ENCODE measurements at places on chromosomes 5 and 9.

GRCh38 chr5:127608077-127608660, 40.7 kb upstream of the CTXN3 start:
- DNase-seq: no peak

DNA sequence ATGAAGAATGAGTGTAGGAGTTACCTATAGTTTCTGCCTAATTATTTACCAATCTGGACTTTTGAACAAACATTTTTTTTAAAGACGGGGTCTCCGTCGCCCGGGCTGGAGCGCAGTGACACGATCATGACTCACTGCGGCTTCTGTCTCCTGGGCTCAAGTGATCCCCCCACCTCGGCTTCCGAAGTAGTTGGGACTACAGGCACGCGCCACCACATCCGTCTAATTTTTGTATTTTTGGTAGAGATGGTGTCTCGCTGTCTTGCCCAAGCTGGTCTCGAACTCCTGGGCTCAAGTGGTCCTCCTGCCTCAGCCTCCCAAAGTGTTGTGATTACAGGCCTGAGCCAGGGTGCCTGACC, 1.5 kb downstream of the CTNNA1 start:
- peak; percentile 87 for DNase-seq

DNA sequence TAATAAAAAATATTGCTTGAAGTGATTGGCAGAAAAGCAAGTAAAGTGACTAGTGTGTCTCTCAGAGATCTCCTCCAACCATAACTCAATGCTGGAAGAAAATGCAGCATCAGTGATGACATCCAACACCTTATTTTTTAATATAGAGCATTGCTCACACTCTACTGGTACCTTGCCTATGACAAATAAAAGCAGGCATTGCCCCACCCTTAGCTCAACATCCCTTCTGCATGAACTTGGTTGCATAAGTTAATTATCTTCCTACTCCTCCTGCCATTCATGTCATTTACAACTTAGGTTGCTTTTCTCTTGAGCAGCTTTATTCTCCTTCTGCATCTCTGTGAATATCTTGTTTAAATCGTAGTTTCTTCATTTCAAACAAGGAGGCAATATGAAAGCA, 41.2 kb downstream of the FEM1C start:
- DNase-seq: no peak

GRCh38 chr9:133711428-133712220, 26.5 kb downstream of the SARDH start:
- DNase-seq: peak; percentile 29

GRCh38 chr5:113433071-113433470, 1.7 kb downstream of the TSSK1B start:
- DNase-seq: no peak

DNA sequence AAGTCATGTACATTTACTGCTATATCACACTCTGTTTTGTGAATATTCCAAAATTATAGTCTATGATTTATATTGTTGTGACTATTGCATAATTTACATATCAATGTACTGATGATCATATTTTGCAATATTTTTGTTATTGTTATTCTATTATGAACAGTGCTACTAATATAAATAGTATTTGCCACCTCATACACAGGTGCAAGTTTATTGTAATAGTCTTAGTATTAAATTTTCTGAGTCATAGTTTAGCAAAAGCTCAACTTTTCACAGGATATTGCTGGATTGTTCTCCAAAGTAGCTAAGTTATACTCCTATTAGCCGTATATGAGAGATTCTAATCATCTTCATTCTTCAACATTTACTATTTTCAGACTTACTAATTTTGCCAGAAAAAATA, 124.7 kb downstream of the TMC1 start:
- DNase-seq: no peak

DNA sequence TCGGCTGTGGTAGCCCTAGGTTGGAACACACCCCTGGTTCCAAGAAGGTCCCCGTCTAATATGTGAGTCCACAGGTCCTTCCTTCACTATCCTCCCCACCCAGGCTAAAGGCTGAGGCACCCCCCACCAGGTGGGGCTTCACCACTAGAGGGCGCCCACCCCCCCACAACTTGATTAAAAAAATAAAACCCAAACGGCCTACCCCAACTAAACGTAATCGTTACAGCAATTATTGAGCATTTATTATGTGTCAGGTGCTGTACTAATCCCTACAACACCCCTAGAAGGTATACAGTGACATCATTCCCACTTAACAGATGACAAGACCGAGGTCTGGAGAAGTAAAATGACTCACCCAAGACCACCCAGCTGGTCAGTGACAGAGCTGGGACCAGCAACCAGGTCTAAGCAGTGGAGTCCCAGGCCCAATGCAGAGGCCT, 65.0 kb downstream of the FGF18 start:
- DNase-seq: peak; percentile 40

DNA sequence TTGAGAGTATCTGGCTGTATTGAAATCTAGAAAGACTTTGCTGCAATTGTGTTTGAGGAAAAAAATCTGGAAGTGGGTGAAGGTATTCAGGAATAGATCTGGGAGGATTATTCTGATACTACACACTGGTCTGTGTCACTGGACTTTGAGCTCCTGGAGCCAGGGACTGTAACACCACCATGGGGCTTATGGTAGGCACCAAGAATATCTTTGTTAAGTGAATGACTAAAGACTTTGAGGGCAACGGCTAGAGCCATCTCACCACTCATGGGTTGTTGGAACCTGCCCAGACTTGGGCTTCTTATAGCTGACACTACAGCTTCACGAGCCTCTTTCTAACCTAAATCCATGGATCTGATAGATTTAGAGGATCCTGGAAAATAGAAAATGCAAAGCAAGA, 10.2 kb downstream of the NFX1 start:
- no peak for DNase-seq

DNA sequence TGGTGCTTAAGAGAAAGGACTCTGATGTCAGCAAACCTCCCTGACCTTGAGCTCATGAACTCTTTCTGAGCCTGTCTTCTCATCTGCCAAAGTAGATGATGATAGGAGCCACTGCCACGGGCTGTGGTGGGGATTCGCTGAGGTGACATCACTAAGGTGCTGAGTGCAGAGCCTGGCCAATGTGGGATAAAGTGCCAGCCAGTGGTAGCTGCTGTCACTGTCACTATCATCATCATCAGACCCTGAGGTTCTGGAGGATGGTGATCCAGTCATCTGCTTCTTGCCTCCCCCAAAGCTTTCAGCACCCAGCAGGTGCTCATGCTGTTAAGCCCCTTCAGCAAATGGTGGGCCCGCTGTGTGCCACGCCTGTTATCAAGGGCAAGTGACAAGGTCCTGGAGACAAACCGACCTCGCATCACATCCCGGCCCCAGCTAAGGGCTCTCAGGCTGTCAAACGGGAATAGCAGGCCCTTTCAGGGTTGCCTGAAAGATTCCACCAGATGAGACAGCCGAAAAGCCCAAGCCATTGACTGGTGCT, 6.4 kb downstream of the FPGS start:
- DNase-seq: no peak

GRCh38 chr9:110168486-110168885, 39.5 kb downstream of the C9orf152 start:
- no peak for DNase-seq

DNA sequence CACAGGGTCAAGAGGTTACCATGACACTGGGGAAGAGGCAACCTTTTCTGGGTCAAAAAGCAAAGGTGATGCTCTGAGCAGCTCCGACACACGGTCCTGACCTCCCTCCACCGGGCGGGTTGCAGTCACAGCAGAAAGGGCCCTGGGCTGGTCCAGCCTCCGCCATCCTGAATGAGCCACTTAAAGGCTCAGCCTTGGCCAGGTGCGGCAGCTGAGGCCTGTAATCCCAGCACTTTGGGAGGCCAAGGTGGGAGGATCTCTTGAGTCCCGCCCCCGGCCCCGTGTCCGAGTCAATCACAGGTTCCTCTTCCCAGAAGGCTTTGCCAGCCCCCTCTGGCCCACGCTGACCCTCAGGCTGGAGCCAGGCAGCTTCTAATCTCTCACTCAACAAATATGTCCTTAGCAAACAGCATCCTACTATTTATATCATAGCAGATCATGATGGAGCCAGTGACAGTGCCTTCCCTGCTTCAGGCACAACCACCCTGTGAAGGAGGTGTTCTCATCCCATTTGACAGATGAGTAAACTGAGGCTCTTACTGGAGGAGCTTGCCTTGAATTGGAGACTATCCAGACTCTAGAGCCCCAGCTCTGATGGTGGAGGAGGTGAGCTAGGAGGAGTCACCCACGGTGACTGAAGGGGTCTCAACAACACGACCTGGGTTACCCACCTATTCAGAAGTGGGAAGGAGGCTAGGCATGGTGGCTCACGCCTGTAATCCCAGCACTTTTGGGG, 79.1 kb downstream of the LRSAM1 start:
- DNase-seq: no peak

DNA sequence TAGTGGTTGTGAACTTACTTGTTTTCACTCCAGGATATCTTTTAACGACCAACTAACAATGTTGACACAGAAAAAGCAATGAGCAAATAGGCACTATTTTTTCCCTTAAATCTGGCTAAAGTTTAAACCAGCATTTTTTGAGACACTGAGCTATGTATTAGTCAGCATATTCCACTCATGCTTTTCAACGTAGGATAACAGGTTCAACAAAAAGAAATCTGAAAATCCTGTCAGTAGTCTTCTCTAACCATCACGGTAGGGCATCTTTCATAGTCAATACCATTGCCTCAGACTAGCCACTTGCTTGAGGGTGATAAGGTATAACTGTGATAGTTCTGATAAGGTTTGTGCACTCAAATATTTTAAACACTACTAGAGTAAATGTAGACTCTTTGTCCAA, 1177.3 kb upstream of the NUDT12 start:
- DNase-seq: no peak

DNA sequence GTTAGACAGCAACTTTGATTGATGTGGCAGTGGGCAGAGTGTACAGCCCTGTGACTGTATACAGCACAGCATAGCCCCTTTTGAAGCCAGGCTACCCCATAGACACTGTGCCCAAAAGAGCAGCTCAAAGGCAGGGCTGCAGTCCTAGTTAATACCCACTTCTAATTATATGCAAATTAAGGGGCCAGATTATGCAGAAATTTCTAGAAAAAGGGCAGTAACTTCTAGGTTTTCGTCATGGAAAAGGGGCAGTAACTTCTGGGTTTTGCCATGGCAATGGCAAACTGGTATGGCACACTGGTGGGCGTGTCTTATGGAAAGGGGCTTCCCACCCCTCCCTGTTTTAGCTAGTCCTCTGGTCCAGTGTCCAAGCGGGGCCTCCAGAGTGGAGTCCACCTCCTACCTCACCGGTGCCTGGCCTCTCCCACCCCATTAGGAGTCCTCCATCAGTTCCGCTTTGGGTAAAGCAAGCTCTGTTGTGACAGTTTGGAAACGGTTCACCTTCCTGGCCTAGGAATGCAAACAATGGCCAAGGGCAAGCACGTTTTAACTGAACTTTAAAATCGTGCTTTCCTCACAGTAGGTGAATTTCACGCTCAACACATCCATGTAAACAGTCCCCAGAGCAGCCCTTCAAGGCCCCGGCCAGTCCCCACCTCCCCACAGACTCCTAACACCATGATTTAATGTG, 5.6 kb downstream of the ADAMTS13 start:
- DNase-seq: no peak

GRCh38 chr9:1051210-1051583, 1.0 kb downstream of the DMRT2 start:
- DNase-seq: no peak

DNA sequence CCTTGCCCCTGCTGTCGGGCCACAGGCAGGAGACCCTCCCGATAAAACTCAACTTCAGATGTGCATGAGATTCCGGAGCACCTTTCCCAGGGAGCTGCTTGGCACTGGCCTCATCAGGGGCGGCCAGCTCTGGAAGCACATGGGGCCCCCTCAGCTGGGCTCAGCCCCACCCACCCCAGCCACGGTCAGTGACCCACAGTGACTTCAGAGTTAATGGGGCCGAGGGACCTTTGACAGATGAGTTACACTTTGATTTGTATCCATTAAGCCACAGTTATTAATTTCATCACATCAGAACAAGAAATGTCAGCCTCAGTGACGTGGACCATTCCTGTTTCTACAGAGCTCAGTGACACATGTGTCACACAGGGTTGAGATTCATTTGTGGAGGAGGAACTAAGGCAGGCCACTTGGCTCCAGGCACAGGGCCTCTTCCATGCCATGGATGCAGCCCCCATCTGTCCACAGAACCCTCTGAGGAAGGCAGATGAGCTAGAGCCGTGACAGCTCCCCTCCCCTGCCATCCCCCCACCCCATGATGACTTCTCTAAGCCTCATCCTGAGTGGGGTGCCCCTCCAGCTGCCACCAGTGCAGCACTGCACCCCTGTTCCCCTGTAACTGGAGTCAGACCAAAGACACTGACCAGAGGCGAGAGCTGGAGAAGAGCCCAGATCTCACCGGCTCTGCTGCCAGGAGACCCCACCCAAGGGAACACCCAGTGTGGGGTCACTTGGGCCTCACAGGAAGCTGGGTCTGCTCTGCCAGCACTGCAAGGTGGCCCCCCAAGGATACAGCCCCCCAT, 69.4 kb upstream of the ADAMTS2 start:
- DNase-seq: no peak

DNA sequence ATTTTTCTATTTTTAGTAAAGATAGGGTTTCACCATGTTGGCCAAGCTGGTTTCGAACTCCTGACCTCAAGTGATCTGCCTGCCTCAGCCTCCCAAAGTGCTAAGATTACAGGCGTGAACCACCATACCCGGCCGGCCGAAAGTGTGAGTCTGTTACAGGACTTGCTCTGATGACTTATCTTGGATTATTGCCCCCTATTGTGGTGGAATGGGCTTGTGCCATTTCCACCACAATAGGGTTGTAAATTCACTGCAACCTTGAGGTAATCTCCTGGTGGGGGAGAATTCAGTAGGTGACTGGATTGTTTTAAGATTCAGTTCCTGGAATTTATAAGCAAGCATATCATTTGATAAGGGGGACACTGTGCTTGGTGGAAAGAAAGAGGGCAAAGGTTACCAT, 15.0 kb upstream of the HMGCR start:
- peak; percentile 17 for DNase-seq

GRCh38 chr5:38556599-38557307, at the start of gene LIFR:
TSS of gene LIFR (minus strand) at chr5:38556646. CDS start at chr5:38530647, 25,999 bp downstream.
- peak; percentile 71 for DNase-seq

- DNase-seq: no peak
Observed at GRCh38 chr5:174271316-174271715, 225.8 kb downstream of the NSG2 start.

- no peak for DNase-seq
Observed at GRCh38 chr9:115114084-115114483, 3.9 kb downstream of the TNC start.

DNA sequence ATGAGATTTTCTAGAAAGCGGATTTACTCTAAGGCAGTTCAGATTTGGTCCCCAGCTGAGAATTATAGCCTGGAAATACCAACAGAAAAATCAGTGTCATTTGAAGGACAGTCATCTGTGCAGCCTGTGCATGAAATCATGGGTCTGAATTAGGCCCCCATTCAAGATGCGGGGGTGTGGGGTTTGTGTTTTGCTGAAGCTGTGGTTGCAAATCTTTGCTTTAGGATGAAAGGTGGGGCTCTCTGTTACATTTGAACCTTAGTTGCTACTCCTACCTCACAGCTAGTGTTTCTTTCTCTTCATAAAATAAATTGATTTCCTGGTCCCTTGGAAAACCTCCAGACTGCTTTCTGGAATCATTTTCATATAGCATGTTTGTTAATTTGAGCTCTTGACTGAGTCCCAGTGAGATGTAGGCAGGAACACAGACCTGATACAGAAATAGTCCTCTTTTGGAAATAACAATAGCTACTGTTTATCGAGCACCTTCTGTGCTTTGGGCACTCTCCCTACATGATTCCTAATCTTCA, 4.8 kb upstream of the ABL1 start:
- DNase-seq: no peak
